ENCODE measurements at places on chromosomes 3 and 15.

DNA sequence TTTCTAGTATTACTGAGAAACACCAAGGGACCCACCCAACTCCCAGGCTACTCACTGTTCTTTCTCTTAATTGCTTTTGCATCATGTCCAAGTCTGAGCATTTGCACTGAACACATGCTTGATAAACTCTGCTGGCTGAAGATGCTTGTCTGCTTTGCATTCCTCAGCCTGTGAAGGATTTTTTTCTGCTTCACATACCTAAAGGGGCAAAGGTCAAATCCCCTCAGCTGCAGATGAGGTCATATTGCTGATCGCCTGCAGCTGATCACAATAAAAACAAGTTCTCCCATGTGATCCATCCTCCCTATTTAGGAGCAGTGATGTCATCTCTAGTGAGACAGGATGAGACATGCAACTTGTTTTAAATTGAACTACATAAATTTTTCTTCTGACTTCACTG lies 84.6 kb upstream of the DCBLD2 start:
- no peak for DNase-seq

DNA sequence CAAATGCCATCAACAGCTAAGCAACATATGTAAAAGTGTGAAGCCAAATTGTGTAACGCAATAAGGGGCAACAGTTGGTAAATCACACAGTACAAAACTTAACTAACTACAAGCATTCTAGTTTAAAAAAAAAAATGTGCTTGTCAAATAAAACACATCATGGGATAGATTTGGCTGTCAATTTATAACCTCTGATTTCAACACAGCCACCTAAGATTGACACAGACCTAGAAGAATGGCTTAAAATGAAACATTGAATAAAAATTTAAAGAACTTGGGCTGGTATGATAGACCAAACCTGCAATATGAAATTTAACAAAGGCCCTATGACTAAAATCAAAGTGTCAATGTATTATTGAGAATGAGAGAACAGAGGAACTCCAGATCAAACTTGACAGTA lies 148.4 kb downstream of the NR1I2 start:
- no peak for DNase-seq

DNA sequence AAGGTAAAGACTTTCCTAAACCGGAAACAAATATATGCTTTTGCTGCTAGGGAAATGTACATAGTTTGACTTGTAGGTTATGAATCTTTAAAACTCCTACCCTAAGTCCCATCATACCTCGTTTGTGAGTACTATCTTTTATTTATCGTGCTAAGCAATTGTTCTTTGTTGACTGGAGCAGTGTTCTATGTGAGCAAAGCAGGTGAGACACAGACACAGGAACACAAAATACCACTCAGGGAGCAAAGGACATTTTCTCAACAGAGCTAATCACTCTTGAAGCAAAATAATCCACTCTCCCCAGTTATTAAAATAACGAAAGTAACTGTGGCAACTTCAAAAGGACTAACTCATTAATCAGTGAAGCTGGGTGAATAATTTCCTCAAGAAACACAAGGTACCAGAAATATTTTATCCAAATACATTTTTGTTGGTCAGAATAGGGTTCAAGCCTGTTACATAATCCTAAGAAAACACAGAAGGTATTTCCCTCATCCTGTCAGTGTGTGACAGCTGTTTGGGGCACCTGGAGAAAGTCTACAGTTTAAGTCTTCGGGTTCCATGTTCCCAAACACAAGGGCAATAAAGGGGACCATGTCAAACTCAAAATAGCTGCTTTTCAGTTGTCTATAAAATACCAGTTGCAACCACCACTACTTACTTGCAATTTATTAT lies 407.7 kb downstream of the FOXP1 start:
- DNase-seq: no peak

DNA sequence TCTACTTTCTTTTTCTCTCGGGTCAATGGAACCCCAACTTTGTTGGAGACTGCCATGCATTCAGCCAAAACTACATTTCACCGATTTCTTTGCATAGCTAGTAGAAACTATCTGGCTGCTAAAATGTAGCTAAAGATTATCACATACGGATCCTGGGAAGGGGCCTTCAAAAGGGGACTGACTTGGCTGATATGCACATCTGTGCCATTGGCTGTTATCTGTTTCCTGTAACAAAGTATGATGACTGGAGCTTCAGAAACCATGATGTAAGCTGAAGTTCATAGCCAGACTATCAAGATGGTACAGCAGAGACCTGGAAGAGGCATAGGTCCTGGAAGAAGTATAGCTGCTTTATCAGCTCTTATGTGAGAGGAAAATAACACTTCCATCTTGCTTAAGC lies 179.1 kb downstream of the NSUN3 start:
- DNase-seq: no peak

GRCh38 chr15:78104119-78104479 lies 11.7 kb downstream of the SH2D7 start:
- no peak for DNase-seq

DNA sequence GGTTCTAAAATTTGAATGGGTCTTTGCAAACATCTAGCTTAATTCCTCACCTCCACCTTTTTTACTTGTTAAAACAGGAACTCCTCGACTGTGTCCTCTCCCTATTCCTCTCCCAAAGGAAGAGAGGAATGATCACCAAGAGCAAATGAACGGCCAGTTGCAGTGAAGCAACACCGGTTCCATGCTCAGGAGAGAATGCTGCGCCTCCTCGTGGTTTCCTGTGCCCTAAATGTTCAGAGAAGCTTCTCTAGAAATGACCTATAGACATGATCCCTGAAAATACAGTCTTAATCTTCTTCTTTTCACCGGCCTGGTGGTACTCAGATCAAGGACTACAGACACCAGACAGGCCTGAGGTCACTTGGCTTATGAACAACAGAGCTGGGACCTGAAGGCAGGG lies 65.1 kb upstream of the GUCA1C start:
- DNase-seq: no peak

DNA sequence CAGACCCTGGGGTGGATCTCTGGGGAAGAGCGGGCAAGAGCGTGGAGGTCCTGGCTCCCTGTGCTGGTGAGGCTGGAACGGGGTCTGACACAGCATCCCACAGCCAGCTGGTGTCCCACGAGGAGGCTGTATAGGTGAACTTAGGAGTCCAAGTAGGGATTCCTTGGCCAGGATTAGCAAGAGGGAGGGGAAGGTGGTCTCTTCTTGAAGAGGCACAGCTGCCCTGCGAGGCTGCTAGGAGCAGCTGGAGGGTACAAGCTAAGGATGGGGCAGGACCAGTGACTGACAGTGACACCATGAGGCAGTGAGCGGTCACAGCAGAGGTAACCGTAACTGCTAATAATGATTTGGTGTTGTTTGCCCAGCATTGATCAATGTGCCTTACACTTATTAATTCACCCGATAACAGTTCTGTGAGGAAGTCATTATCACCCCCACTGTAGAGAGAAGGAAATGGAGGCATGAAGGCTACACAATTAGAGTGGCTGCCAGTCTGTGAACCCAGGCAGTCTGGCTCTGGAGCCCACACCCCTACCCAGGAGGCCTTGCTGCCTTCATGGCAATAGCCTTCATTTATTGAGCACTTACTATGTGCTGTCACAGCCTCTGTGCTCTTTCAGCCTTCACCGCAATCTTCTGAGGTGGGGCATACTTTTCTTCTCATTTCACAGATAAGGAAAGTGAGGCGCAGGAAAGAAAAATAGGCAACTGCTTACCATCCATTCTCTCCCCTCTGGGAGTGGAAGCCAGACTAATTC lies 59.4 kb downstream of the TMEM44 start:
- DNase-seq: no peak

GRCh38 chr3:151410891-151411559 lies 26.5 kb upstream of the P2RY12 start:
- no peak for DNase-seq

- DNase-seq: no peak
Observed at GRCh38 chr3:86990734-86991481, at the start of gene VGLL3. VGLL3 (minus strand) TSS chr3:86991149; CDS start chr3:86990743, 406 bp downstream.

- DNase-seq: no peak
Observed at GRCh38 chr3:194170793-194171192, 34.8 kb downstream of the HES1 start.

DNA sequence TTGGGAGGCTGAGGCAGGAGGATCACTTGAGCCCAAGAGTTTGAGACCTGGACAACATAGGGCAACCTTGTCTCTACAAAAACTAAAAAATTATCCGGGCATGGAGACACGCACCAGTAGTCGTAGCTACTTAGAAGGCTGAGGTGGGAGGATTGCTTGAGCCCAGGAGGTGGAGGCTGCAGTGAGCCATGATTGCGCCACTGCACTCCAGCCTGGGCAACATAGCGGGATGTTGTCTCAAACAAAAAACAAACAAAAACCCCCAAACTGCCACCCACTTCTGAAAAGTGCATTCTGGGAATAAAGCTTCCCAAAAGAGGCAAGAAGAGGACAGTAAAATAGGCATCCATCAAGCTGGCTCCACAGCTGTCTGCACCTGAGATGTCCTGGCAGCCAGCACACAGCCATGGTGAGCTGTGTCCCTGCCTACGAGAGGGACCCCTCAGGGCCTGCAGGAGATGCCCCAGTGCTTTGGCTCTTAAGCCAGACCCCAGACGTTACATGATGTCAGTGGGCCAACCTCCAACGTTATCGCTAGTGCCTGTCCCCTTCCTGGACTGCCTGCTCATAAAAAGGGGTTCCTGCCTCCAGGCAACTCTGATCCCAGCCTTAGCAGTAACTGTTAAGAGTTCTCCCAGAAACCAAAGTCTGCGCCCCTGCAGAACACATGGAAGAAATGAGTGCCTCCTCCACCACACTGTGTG lies 101.1 kb downstream of the LRIG1 start:
- DNase-seq: no peak
